Kidney (tissue), 22 donors: ENCODE measurements at places on chromosomes 16 and 17. TPM values are rescaled to one million over a fixed set of nuclear protein-coding genes. Genes with fewer than 3 reads are reported as not detected.

The KIF2B gene
- not detected for total RNA-seq

The KIF19 gene
- 0.85 TPM for total RNA-seq

The C17orf67 gene
- total RNA-seq: 2.0 TPM

The CLDN7 gene
- 233 TPM for total RNA-seq

DNA sequence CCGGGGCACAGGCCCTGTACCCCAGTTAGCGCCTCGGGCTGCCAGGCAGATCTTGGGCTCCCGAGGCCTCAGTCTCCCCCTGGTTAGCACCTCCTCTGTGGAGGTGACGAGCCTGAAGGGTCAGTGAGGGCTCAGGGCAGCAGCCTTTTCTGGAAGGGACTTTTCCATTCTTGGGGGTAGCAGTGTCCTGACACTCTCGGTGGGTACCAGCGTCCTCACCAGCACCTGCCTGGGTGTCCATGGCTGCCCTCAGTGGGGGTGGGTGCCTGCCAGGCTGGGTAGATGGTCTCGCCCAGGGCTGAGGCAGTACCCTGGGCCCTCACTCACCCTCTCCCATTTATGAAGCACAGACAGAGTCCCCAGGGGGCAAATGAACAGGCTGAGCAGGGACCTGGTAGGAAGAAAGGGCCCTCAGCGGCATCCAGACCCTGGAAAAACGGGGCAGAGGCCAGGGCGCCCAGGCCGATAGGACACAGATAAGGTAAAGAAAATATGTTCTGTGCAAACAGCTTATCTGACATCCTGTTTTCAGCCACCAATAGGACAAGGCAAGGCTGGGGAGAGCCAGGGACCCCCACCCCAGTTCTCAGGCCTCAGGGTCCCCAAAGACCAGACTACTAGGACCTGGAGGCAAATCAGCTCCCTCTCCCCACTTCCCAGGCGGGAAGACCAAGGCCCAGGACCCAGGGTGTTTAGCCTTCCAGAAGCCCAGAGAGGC is 50.9 kb downstream of the ZFPM1 start:
- DNase-seq: no peak

DNA sequence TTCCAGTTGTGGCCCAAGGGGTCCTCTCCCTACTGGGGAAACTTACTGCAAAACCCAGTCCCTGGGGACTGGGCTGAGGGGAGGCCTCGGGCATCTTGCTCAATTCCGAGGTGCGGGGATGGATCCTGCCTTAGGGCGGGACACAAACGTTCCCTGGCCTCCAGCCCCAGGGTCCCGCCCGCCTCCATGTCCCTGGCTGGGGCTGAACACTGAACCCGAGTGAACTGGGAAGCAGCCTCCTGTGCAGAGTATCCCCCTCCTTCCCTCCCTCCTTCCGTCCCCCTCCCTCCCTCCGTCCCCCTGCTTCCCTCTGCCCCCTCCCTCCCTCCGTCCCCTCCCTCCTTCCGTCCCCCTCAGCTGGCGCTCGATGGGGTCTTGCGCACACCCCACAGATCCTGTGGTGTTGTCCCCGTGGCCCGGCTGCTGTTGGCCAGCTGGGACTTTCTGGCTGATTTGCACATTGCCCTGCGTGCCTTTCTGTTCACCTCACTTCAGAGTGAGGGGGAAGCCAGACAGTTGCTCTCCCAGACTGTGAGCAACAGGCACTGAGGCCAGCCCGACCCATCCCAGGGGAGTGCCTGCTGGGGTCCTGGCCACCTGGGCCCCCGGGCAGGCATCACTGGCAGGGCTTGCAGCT is 5.5 kb downstream of the TRAF7 start:
- DNase-seq: no peak

DNA sequence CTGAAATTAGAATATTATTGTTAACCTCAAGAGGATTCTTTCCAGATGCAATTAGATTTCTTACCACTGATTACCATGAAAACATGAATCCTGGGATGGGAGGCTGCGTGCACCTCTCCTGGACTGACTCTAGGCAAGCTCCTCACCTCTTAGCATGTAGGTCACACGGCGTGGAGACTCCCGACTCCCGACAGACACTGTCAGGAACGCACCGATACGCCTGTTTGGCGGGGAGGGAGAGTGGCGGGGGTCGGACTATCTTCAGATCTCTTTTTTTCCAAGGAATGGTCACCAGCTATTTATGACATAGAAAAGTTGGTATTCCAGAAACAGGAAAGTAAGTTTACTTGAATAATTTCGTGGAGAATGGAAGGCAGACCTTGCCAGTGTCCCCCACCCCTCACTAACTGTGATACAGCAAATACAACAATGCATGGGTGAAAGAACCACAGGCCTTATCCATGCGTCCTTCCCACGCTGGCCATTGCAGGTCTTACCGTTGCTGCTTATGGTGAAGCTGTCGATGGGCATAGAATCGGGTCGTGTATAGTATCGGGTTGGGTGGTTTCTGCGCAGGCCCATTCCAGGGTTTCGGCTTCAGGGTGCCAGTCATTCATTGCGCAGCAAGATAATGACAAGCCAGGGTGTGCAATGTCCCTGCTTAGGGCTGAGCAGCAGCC is 62.6 kb upstream of the ENDOV start:
- no peak for DNase-seq

DNA sequence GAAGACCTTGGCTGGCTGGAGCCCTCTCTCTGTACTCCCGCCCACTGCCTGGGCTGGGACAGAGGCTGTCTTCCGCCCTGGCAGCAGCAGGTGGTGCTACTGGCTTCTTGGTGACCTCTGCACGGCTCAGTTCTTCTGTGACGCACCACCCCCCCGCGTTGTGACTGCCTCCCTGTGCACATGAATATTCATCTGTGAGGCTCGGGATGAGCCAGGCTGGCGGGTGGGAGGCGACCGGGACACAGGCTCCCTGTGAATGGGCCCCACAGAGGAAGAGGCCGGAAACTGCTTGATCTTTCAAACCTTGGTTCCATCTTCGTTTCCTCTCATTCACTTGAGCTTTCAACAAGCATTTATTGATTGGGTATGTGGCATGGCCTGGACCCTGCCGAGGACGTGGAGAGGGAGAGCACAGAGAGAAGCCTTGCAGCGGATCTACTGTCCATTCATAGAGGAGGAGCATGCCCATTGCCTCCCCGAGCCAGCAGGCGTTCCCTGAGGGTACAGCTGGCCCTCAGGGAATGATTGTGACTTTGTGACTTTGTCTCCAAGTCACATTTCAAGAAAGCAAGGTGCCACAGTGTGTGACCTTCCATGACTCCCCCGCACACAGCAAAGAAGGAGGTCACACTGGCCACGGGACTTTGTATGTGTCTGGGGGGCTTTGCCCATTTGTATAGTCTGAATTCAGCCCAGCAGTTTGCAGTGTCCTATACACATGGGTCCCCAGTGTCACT is 45.0 kb downstream of the B9D1 start:
- DNase-seq: peak; percentile 97
